Effector memory CD4-positive, alpha-beta T cell (primary cell): ENCODE measurements at places on chromosomes 6 and 20.

DNA sequence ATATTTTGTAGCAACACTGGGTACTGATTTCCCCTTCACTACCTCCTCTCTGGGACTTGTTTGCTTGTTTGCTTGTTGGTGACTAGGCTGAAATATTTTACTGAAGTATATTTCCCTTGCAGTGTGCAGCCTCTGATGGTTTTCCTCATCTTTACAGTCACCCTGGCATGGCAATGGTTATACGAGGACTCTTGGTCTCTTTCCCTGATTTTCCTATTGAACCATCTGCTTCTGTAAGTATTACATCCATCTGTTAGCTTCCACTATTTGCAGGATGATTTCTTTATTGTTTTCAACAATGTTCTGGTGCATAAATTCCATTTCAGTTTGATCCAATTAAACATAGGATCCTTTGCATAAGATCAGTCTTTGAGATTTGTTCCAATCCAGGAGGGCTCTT, 465.1 kb downstream of the MEI4 start:
- no peak for DNase-seq

DNA sequence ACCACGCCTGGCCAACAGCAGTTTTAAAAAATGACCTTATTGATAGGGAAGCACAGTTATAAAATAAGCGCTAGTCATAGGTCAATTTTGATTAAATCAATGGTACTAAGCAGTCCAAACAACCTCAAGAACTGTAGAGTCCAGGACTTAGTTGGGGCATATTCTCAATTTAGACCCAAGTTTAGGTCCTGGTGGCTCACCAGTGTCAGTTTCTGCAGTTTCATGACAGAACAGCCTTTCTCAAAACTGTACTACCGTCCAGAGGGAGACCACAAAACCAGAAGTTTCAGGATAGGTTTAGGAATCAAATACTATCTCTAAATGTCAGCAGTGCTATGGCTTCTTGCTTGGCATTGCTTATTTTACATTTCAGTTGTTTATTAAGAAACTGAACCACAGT, 39.1 kb downstream of the LHFPL5 start:
- DNase-seq: no peak

DNA sequence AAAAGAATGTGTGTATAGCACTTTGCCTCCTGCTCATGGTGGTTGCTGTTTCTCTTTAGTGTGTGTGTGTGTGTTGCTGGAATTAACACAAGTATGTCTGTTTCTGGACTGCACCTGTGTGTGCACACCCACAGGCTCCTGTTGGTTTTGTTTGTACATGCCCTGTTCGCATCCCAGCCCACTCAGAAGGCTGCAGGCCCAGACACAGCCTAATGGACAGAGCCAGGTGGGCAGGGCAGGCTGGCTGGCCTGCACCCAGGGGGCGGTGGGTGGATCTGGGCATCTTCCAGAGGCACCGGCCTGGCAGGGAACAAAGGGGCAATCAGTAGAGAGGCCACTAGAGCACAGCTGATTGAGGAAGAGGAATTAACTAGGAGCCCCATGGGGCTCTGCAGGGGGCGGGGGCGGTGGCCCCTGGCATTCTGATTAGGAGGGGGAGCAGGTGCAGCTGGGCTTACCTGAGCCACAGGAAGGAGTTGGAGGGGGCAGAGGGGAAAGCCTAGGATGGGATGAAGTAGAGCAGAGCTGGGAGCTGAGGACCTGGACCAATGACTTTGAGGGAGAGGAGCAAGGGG, 21.9 kb downstream of the CD40 start:
- DNase-seq: no peak

DNA sequence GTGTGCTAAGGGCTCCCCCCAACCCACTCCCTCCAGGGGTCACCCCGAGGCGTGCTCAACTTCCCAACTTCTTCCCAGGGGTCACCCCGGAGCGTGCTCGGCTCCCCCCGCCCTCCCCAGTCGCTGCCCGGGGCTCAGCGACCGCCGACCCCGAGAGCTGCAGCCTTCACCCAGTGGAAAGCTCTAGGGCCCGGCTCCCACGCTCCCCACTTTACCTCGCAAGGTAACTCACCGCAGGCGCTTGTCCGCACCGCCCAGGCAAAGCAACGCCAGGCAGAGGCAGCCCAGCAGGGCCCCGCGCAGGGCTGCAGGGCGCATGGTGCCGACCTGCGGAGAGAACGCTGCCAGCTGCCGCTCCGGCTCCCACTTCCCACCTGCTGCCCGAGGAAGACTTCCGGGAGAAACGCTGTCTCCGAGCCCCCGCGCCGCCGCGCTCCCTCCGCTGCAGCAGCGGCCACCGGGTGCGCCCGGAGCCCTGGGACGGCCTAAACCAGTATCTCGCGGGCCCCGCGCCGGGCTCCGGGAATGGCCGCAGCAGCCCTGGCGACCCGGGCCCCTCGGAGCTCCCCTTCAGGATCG, 396 bp downstream of the RNASET2 start:
- DNase-seq: no peak

DNA sequence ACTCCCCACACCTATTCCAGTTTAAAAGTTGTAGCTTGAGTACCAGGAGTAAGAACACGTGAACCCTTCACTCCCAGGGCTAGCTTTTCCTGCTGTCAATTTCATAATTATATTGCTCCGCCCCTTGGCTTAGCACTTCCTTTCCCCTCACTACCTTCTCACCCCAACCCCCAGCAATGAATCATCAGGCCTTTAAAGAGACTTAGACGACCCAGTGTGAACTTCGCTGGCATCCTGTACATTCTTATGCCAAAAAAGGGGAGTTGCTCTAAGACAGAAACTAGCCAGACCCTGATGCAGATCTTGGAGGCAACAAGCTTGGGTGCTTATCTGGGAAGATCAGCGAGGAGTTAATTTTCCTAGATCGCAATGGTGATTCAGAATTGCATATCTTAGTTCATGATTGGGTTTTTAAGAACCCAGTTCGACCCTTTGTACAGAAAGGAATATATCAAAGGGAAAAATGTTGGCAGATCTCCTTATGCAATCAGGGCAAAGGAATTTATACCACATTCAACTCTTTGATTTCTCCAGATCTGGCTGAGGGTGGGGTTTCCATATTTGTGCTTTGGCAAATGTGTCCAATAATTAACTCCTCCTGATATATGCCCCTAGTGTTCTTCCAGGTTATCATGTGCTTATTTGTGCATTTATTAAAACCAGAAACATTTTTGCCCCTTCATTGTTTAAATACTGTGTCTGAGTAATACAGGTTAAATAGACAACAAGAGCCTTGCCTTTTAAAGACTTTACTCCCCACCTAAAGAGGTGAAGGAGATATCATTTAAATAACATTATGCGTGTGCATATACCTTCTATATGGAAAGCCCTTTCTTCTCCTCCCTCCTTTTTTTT, 8.1 kb upstream of the ATXN1 start:
- peak; percentile 55 for DNase-seq

DNA sequence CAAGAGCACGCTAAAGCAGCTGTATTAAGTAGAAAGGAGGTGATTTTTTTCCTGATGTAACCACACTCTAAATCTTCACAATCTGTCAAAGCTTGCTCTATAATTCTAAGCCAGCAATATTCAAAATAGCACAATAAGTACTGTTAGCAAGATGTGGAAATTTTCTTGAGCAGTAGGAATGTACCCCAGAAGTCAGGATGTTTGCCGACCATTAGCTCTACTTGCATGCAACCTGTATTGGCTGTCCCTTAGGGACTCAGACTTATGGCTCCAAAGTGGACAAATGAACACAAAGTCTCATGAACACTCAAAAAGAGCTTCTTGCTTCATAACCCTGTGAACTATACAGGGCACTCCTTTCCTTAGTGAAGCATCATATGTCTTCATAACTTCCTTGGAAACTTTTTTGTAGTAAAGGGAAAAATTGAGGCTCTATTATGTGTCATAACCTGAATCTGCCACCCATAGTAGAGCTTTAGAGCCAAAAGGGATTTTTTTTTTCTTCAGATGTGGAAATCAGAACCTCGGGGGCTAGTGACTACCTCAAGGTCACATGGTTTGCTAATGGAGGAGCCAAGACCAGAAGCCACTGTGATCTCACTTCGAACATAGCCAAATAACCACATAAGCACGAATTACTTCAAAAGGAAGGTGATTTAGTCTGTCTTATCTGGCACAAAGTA, 54.5 kb downstream of the ADGRG6 start:
- no peak for DNase-seq

- no peak for DNase-seq
Measured at GRCh38 chr6:3299221-3299620, 40.5 kb downstream of the PSMG4 start.

DNA sequence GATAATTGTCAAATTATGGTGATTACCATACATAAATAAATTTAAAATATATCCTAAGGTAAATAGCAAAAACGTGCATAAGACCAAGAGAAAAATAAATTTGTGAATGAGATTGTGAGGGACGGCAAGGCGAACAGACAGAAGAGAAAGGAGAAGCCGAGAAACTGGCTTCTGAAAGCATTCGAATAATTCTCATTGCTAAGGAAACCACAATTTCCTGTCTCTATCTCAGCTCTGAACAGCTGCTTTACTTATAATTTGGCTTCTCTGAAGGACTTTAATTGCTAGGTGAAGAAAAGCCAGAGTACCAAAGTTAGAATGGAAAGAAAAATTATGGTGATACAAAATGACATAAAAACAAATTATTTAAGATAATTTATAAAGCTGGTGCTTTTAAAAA, 79.0 kb upstream of the RGS17 start:
- DNase-seq: no peak

GRCh38 chr6:159378411-159379328, 209.5 kb downstream of the FNDC1 start:
- no peak for DNase-seq

- no peak for DNase-seq
Measured at GRCh38 chr6:44522871-44523270, 135.4 kb downstream of the CDC5L start.

- DNase-seq: no peak
Measured at GRCh38 chr20:19115581-19115980, 96.9 kb upstream of the SLC24A3 start.

- DNase-seq: no peak
Measured at GRCh38 chr20:35065181-35065580, 27.4 kb downstream of the TRPC4AP start.

GRCh38 chr6:4055420-4056041, 23.4 kb downstream of the FAM217A start:
- no peak for DNase-seq

DNA sequence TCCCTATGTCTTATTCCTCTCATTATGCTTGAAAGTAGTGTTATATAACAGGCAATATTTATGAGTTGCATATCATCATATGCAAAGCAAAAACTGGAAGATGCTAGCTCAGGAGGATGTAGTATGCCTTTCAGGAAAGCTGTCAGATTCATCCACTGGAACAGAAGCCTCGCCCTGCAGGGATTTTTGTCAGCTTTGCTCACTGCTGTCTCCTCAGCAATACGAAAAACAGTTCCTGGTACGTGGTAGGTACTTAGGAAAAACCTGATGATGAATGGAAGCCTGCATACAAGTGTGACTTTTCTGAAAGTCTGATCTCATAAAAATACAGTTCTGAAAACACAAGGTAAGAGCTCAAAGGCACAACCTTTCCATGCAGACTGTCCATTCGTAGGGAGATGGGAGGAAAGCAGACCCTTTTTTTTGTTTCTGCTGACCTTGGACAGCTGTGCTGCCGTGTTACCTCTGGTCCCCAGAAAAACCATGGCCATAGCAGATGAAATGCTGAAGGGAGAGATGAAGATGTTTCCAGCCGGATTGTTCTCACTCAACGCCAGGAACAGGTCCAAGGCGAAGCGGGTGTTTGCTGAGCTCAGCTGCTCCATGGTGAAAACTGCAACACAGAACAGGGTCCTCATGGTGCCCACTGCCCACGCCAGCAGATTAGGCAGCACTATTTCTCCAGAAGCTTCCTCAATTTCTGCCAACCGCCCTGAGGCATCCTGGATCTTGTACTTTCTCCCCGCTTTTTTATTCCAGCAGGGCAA, 1.5 kb downstream of the SERPINB1 start:
- no peak for DNase-seq

GRCh38 chr6:27757307-27757706, 154.9 kb downstream of the OR2B2 start:
- DNase-seq: peak; percentile 25

- no peak for DNase-seq
Measured at GRCh38 chr6:167462514-167463312, 137.8 kb downstream of the TTLL2 start.

DNA sequence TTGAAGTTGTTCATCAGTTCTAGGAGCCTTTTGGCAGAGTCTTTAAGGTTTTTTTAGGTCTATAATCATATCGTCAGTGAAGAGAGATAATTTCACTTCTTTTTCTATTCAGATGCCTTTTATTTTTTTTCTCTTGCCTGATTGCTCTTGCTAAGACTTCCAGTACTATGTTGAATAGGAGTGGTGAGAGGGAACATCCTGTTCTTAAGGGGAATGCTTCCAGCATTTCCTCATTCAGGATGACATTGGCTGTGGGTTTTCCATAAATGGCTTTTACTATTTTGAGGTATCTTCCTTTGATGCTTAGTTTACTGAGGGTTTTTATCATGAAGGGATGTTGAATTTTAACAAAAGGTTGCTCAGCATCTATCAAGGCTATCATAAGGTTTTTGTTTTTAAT, 109.5 kb downstream of the CLVS2 start:
- no peak for DNase-seq

DNA sequence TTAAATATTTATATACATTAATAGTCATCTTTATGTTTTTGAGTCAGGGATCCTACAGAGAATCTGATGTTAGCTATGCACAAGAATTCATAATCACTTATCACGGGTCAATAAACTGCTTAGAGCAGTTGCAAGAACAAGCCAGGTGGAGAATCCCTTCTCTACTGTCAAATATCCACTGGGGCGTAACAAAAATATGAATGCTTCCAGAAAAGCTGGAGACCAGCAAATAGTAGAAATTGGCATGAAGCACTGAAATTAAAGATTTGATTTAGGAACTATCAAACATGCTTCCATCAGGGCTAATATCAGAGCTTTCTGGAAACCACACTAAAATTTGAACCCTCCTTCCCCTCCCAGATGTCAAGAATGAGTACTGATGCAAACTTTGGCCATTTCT, 37.3 kb downstream of the ADGRG6 start:
- no peak for DNase-seq

DNA sequence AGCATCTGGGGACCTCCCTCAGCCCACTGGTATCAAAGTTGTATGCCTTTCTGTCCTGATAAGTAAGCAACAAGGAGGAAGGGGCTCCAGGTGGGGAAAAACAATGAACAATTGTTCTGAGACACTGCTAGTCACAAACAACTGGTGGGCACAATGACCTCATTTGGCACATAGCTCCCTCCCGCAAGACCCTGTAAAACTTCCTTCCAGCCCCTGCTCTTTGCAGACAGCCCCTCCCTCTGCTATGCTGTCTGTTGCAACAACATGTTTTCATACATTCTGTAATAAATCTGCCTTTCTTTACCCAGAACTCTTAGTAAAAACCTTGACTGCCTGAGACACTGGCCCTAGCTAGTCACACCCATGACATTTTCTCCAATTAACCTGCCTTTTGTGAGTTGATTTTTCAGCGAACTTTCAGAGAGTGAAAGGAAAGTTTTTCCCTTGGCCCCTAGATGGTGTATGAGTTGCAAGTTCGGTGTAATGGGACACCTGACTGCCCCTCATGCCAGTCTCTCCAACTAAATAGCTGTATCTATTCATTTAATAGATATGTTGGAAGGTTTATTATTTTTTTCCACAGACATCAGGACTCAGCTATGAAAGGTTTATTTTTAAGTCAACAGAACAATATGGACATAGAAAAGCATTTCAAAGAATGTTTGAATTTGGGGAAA, 142.3 kb upstream of the SLC22A16 start:
- DNase-seq: no peak
